ENCODE measurements at places on chromosomes 6 and 20.

DNA sequence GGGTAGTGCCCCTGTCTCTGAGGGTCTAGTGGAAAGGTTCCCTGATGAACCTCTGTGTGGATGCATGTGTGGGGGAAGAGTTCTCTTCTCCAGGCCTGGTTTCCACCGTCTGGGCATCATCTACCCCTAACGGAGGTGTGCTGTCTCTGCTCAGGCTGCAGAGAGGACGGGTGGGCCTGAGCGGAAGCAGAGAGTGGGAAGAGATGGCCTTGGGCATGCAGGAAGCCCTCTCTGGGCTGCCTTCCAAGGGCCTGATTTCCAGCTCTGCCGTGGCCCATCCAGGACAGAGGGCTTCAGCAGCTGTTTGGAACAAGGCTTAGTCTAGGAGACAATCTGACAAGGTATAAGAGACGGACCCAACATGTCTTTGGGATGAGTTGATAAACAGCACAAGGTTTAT lies 220.1 kb upstream of the DTNBP1 start:
- no peak for DNase-seq

- DNase-seq: no peak
Observed at GRCh38 chr6:118606268-118606667, 45.1 kb downstream of the CEP85L start.

- no peak for DNase-seq
Observed at GRCh38 chr6:87029711-87030314, 65.1 kb downstream of the CGA start.

DNA sequence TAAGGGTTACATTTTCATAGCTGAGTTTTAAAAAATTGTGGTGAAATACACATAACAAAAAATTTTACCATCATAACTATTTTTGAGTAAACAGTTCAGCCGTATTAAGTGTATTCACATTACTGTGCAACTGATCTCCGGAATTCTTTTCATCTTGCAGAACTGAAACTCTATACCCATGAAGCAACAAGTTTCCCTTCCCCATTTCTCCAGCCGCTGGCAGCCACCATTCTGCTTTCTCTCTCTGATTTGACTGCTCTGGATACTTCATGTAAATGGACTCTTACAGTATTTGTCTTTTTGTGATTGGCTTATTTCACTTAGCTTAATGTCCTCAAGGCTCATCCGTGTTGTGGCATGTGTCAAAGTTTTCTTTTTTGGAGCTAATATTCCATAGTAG lies 341.6 kb downstream of the QKI start:
- DNase-seq: no peak

DNA sequence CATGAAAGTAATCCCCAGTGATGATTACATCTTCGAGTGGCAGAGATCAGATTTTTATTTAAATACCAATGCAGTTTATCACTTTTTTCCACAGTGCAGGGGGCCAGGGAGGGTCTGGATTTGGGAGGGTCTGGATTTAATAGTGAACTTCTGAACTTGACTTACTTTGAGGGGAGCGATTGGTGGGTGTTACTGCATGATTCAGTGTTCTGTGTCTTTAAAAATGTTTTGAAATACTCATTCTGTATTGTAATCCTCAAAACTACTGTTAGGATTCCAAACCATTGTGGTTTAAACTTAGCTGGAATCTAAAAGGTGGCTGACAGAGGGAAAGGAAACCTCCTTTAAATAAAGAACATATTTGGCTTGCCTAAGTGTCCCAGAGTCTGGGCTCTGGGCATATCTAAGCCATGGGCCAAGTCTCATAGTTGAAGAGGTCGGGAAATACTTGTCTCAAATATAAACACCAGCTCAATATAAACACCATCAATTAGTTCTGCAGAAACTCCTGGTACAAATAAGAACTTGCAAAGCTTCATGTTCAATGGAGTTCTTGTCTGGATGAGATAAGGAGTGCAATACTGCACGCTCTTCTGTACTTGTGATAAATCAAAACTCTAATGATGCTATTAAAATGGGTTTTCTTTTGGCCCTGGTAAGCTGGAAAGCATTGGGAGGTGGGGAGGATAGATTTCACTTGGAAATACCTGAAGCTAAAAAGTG lies 14.4 kb downstream of the JARID2 start:
- no peak for DNase-seq

DNA sequence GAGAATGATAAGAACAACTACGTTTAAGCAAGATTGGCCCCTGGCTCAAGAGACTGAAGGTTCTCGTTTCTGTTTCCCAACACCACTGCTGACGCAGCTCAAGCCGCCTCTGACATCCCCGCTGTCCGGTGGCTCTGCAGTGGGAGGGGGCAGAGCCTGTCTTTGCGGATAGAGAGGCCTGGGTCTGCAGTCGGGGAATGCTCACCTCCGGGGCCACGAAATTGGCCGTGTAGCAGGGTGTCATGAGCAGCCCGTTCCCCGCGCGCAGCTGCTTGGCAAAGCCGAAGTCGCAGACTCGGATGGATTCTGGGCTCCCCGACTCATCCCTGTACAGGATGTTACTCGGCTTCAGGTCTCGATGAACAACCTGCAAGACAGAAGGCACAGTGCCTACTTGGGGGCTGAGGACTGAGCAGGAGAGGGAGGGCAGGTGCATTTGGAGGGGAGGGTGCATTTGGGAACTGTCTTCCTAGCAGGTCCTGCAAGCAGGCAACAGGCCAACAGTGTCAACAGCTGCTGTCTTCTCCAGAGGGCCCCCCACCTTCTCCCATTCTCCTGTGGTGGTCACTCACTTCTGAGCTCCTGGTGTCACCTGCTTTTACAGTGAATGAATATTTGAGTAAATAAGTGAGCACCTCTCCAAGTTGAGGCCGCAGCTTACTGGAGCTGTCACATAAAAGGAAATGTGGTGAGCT lies 40.5 kb upstream of the MPC1 start:
- DNase-seq: no peak

- DNase-seq: no peak
Observed at GRCh38 chr6:50791900-50792508, 26.7 kb upstream of the TFAP2B start.

- DNase-seq: no peak
Observed at GRCh38 chr6:112231594-112232060, 22.7 kb downstream of the LAMA4 start.

GRCh38 chr20:4009309-4009708 lies 6.0 kb downstream of the RNF24 start:
- no peak for DNase-seq

GRCh38 chr6:87817183-87817582 lies 115.2 kb upstream of the AKIRIN2 start:
- no peak for DNase-seq

DNA sequence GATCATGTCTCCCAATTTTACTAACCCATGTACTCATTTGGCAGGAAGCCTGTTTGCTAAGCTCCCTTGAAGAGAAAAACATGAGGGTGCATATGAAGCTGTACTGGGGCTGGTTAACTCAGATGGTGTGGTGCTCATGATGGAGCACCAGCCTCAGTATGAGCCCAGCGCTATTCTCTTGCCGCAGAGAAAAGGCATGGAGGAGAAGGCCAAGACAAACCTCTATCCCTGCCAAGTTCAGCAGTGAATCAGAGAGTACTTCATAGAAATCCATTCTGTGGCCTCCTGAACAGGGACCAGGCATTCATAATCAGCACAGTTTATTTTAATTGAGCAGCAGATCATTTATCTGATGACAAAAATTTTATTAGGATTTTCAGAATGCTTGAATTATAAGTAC lies 398.1 kb downstream of the LMBRD1 start:
- no peak for DNase-seq

Measured in stimulated activated naive CD4-positive, alpha-beta T cell (primary cell).